ENCODE measurements at places on chromosomes 5 and 9.

DNA sequence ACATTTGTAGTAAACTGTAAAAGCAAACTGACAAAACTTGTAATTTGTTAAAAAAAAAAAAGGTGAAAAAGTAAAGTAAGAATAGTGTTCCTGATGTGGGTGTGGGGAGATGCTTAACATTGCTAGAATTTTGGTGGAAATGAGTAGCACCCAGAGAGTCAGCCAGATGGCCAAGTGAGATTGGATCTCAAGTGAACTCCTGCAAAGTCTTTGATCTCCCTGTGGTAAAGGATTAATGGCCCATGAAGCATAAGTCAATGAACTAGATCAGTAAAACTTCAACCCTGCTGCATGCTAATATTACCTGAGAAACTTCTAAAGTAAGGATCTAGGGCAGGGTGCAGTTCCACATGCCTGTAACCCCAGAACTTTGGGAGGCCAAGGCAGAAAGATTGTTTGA lies 19.0 kb upstream of the FAM169A start:
- DNase-seq: no peak

DNA sequence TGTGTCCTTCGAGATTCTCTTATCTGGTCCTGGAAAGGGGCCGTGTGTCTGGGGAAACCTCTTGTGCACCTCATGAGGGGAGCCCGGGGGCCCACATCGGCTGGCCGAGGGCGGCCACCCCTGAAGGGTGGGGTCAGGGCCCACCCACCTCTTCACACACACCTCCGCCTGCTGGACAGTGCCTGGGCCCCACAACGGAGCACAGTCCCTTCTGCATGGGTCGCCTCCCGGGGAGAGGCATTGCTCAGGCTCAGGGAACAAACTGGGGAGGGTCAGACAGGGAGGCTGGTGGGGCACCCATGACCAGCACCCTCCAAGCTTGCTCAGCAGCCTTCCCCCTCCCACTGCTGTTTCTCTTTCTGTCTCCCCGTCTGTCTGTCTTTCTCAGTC lies 1.3 kb upstream of the LRRC14B start:
- no peak for DNase-seq

- no peak for DNase-seq
These were observed 94.8 kb downstream of the AOPEP start for GRCh38 chr9:94821098-94821887.

GRCh38 chr9:14992516-14992915 lies 82.3 kb upstream of the FREM1 start:
- no peak for DNase-seq

DNA sequence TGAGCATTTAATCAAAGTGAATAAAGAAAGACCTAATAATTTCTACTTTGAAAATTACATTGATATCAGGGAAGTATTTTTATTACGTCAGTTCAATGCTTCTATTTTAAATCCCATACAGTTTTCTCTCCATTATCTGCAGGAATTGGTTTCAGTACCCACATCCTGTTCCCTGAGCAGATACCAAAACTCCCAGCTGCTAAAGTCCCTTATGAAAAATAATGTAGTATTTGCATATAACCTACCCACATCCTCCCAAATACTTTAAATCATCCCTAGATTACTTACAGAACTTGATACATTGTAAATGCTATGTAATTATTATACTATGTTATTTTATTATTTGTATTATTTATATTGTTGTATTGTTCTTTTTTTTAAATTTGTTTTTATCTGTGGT lies 125.4 kb upstream of the MINAR2 start:
- DNase-seq: no peak

DNA sequence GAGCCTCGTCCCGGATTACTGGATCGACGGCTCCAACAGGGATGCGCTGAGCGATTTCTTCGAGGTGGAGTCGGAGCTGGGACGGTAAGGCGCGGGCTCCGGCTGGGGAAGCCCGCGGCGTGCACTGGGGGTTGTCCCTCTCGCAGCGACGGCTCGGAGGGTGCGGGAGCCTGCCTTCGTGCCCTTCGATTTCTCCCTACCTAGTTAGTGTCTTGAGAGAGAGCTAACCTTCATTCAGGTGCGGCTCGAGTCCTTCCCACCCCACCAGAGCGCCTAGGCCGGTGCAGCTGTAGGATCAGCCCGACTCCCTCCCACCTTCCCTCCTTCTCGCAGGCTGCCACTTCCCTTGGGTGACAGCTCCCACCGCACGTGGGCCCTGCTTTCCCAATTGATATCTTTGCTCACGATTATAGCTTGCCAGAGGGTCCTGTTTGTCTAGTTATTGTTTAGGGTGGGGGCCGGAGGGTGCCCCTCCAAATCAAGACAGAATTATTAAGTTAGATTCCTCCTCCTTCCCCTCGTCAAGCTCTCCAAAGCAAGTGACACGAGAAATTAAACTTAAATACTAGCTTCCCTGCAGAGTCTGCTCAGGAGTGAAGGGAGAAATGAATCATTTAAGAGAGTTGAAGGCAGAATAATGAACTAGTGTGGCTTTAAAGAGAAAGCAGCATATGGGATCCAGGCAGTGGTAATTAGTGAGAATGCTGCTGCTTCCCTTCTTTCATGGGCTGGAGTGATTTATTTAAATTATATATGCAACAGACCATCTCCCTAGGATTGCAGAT lies 569 bp downstream of the CAMK4 start:
- peak; percentile 75 for DNase-seq

GRCh38 chr5:6322163-6322713 lies 56.1 kb downstream of the MED10 start:
- DNase-seq: no peak

DNA sequence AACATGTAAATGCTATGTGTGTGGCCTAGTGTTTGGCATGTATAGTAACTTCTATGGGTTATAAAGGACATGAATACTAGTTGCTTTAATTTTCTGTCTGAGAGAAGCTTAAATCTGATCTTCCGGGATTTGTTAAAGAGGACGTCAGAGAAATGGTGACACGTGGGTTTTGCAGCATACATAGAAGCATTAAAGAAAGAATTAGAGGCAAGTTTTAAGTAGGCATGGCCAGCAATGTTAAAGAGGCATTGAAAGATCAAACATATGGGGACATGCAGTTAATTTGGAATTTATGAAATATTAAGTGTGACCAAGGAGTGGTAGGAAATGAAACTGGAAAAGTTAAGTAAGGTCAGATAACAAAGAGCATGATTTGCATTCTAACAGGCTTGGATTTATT lies 311.4 kb upstream of the RIOK2 start:
- no peak for DNase-seq

DNA sequence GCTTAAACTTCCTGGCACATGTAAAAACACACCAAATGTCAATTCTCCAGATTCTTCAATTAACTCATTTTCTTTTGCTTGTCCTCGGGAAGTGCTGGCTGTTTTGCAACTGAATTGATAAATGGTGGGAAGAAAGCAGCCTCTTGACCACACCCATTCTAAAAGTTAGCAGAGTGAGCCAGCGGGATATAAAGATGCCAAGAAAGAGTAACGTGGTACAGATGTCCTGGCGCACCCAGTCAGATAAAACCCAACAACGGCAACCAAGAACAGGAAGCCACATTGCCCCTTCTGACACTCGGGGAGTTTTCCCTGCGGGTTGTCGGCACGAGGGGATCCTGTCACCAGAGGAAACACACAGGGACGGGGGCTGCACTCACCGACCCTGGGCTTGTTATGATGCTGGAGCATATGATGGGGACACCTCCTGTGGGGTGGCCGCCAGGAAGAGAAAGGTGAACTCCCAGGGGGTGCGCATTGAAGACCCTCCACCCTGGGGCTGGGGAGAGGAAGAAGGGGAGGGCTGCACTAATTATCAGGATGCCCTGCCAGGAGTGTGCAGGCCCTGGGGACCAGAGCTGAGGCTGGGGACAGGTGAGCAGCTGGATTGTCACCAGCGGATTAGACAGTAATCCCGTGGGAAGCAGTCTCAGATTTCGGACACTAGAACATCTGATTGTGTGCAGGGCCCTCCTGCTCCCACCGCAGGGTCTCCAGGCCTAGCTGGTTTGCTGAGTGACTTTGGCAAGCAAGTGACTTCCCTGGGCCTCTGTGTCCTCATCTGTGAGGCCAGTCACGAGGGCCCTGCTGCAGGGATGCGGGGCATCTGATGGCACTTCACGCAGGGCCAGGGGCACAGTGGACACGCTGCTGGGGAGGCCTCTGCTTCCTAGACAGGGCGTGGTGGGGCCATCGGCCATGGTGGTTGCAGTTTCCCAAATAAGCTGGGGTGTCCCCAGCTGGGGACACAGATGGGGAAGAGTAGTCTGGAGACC lies 59.2 kb downstream of the CRB2 start:
- DNase-seq: no peak

- no peak for DNase-seq
These were observed 159.2 kb downstream of the FRMD3 start for GRCh38 chr9:83379045-83379444.

- DNase-seq: no peak
These were observed 12.0 kb downstream of the PDGFRB start for GRCh38 chr5:150143350-150144245.

DNA sequence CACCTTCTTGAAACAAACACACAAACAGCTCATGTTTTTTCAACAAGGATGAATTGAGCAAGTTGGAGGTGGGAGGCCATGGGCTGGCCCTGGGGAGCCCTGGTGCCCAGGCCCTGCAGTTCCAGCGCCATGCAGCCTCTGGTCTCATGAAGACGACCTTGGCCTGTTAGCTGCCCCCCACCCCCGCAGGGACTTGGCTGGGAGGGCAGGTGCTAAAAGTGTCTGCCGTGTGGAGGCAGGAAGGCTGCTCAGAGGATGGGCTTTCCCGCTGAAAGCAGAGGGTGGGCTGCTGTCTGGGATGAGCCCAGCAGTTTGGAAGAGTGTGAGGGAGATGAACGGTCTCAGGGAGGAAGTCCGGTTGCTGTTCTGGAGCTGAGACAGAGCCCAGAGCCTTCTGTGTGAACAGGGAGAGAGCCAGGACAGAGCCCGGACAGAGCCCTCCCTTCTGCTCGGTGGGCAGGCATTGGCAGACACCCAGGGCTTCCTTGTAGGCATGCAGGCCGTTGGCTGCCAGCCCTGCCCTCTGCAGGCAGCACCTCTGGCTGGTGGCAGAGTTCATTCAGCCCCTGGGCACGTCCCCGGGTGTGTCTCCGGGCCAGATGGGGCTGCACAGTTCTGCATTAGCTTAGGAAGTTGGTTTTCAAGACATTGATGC lies 18.7 kb downstream of the ROPN1L start:
- DNase-seq: peak; percentile 39

- no peak for DNase-seq
These were observed at the start of gene GNA14 for GRCh38 chr9:77648234-77649108. Gene GNA14, minus strand, starts transcription at chr9:77648322. Its CDS starts 529 bp downstream, at chr9:77647793.

GRCh38 chr5:77853353-77853907 lies 77.3 kb upstream of the TBCA start:
- no peak for DNase-seq

DNA sequence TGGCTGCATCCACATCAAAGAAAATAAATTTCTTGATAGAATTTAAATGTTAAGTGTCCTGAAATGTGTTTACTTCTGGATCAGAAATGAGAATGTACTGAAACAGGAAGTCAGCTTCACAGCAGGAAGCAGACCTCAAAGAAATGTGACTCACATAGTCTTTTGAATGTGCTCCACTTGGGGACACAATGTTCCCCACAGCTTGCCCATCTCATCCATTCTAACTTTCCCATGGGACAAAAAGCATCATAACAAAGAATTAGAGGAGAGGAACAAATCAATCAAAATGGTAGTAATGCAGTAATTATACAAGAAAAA lies 85.7 kb downstream of the GRAMD2B start:
- DNase-seq: no peak

DNA sequence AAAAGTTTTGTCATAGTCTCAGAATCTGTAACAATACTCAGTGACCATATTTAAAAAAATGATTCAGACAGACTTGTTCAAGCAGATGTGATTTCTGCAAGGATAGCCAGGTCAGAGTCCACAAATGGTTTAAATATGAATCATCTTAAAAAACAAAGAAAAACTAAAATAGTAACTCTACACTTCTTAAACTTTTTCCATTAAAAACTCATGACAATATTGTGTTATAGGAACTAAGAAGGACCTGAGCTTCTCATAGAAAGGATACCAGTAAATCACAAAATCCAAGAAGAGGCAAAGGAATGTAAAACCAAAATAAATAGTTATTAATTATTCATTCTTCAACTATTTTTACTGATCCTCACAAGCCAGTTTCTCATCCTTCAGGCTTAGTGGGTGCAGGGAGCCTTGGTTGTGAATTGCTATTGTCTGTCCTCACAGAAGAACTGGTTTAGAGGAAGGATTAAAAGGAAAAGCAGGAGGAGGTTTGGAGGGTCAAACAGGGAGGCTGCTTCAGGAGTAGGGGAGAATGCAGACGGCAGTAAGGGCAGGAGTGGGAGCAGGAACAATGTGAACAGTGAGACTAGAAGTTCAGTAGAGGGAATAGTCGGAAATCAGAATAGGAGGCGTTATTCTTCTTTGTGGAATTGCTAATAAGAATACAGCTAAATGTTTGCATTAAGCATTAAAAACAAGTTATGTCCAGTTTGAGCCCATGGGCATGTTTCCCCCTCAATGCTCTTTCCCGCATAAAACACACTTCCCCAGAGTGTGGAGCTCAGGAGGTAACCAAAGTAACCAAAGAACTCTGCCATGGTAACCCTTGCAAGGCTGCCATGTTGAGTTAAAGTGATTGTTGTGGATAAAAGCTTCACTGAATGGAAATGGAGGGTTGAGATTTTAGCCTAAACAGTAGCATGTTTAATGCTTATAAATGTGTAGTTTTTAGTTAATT lies 110.7 kb downstream of the CCDC192 start:
- DNase-seq: peak; percentile 9

GRCh38 chr5:76804266-76804665 lies 14.6 kb upstream of the F2RL1 start:
- no peak for DNase-seq

DNA sequence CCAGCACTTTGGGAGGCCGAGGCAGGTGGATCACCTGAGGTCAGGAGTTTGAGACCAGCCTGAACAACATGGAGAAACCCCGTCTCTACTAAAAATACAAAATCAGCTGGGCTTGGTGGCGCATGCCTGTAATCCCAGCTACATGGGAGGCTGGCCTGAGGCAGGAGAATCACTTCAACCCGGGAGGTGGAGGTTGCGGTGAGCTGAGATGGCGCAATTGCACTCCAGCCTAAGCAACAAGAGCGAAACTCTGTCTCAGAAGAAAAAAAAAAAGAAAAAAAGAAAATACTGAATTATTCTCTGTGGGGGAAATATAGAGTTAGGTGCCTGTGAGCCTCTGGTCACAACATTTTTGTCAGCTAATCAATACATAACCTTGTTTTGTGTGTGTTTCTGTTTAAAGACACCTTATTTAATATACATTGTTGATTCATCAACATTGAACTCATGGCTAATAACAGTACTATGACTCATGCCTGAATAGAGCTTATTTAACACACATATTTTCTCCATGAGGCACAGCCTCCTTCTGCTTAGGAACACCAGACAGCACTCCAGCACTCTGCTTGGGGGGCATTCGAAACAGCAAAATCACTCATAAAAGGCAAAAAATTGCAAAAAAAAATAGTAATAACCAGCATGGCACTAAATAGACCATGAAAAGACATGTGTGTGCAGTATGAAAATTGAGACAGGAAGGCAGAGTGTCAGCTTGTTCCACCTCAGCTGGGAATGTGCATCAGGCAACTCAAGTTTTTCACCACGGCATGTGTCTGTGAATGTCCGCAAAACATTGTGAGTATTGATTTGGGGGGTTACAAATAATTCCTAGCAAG lies at the start of gene IL31RA:
IL31RA (plus strand) TSS at position 519 of the 836 bp plus-strand sequence; CDS start at position 733, 214 bp downstream.
- DNase-seq: no peak
